ENCODE measurements at places on chromosomes 4 and X.

- DNase-seq: no peak
Observed at GRCh38 chr4:2487632-2488031, 18.7 kb downstream of the RNF4 start.

DNA sequence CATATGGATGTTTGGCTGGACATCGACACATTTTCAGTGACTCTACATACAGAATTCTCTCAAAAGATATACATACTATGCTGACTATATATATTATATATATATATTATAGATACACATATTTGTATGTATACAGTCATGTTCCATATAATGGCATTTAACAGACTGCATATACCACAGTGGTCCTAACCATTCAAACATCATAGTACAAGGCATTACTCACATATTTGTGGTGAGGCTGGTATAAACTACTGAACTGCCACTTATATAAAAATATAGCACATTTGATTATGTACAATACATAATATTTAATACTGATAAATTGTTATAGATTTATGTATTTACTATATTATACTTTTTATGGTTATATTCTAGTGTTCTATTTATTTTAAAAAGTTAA is 168.5 kb downstream of the IL15 start:
- no peak for DNase-seq

- peak; percentile 41 for DNase-seq
Observed at GRCh38 chr4:37892641-37893040, 1.8 kb downstream of the TBC1D1 start.

DNA sequence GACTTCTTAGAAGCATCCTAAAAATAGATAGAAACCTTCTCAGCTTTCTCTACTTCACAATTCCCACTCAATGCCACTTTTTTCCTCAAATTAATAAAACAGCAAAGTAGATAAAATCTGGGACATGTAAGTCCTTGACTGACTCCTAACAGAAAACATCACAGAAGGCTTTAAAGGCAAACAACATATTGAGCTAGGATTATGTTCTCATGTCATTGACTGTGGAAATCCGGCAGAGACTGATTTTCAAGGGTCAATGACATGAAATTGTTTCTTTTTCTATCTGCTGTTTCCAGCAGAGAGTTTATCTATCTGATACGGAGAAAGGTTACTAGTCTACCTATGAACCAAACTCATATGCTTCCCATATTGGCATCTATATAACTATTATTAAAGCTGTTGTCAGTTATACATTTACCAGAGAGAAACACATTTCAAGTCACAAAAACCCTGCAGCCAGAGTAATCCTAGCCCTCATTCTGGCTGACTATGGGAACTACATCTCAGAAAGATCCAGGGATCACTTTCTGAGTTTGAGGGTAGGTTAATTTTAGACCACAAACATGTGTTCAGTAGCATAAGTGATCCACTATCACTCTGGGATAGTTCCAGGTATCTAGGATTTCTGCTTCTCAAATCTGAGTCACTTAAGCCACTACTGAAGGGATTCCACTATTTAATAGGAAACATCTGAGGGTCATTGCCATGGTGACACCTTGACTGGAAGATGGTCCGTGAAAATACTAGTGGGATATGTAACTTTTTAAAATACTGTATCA is 147.6 kb downstream of the PPP3CA start:
- no peak for DNase-seq

DNA sequence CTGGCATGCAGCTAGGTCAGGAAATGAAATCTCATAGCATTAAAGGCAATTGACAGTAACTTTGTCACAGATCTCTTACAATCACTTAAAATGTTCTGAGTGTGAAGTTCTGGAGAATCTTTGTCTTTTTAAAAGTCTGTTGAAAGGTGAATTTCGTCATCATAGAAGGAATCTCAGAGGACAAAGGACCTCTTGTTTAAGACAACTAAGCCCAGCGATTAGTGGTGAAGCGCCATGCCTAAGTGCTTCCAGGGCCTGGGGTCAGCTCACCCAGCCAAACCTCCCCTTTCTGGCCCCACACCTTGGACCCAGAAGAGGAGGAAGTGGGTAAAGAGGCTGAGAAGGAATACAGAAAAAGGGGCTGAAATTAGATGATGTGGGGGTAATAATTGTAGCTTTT is 8.5 kb downstream of the FRMD7 start:
- no peak for DNase-seq

DNA sequence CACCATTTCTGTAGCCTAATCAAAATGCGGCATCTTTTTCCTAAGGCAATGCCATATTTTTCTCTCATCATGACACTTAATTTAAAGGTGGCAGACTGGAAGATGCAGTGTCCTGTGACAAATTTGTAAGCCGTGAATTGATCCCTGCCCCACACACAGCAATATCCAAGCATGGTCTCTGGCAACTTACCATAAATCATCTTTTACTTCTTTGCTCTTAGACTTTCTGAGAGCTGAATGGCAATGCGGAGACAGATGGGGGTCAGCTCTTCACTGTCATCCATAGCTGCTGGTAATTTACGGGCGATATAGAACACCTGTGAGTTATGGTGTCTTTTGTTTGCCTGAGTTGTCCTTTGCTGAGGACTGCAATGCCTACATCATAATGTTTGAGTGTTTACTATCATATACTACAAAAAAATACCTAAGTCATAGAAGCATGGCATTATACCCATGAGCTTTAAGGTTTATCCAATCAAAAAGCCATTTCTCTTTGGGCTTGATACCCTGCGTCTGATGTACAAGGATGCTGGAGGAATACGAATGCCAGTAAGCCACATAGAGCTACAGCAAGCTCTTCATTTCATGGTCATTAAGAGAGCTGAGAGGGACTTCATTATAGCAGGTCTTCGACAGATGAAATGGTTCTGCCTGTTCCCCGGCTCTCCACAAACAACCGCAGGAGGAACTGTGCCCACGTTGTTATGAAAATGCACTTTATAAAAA is 148.1 kb downstream of the TRIML1 start:
- no peak for DNase-seq

- DNase-seq: no peak
Observed at GRCh38 chr4:134518574-134519217, 317.1 kb upstream of the PABPC4L start.

- no peak for DNase-seq
Observed at GRCh38 chr4:185911556-185912064, 99.6 kb upstream of the SORBS2 start.

DNA sequence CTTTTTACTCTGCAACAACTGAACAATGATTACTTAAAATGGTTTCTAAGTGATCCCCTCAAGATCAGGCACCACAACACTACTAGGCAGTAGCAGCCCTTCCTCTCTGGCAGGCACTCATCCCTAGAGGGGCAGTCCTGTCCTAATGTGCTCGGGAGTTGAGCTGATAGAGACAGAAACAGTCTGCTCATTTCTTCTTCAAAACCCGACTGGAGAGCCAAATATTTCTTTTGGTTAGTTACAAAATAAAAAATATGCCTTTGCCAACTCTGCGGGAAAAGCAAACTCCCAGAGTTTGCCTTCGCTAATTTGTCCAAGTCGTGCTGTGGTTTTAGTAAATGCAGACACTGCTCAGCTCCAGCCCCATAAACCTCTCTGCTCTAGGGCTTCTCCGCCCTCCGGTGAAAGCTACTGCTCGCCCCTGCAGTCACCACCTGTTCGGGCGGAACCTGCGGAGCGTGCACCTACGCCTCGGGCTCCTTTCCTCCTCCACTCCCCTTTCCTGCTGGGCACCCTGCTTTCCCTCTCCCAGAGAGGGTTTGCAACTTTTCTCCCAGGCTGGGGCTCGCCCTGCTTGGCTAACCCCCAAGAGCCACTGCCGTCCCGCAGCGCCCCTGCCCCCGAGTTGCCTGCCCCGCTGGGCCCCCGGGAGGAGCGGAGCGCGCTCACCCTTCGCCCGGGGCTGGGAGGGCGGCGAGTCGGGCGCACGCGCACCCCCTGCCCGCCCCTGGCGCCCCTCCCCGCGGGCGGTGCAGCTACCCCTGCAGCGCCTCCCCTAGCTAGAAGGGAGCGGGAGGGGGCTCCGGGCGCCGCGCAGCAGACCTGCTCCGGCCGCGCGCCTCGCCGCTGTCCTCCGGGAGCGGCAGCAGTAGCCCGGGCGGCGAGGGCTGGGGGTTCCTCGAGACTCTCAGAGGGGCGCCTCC is at the start of gene NPNT:
Gene NPNT, plus strand, starts transcription at position 812 of the 923 bp plus-strand sequence. CDS start 182 bp downstream, outside the sequence.
- no peak for DNase-seq

- DNase-seq: no peak
Observed at GRCh38 chrX:29545878-29546277, 669.5 kb upstream of the MAGEB2 start.

DNA sequence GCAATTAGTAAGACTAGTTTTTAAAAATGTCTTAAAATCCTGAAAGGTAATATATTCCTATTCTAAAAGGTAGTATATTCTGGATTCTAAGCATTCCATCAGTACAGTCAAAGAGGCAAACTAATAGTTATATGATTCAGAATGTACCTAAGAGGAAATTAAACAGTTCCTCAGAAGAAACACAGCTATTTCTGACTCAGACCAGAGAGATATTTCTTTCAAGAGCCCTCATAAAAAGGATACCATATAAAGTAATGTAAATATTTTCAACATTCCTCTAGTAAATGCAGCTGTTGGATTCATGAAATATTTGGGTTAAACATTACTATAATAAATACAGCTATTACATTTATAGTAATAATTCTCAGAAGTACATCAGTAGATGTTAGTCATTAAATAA is 358.3 kb downstream of the MAGEB5 start:
- DNase-seq: no peak

GRCh38 chr4:159401791-159402380 is 299.0 kb downstream of the RAPGEF2 start:
- no peak for DNase-seq

GRCh38 chrX:10525381-10526120 is 94.8 kb downstream of the MID1 start:
- DNase-seq: no peak

- DNase-seq: no peak
Observed at GRCh38 chr4:55356991-55357461, 11.0 kb downstream of the SRD5A3 start.

DNA sequence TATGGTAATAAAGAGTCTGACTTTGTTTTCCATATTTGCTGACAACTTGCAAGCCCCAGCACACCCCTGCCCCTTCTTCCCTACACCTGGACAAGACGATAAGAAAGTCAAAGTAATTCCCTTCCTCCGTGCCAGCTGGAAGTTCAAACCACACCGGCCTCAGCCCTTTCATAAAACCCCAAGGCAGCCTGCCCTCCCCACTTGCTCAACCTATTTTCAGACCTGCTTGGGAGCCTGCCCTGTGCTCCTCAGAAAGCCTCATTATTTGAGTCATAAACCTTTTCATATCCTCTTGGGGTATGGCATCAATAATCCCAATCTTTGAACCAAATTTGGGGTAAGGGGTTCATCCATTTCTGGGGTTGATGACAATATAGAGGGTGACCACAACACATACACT is 29.5 kb downstream of the NIPAL1 start:
- no peak for DNase-seq

- no peak for DNase-seq
Observed at GRCh38 chr4:122652379-122652778, 31.5 kb upstream of the IL21 start.

- peak; percentile 54 for DNase-seq
Observed at GRCh38 chrX:2707334-2707760, 16.3 kb downstream of the CD99 start.

- DNase-seq: no peak
Observed at GRCh38 chr4:39729557-39729956, 31.6 kb downstream of the UBE2K start.

DNA sequence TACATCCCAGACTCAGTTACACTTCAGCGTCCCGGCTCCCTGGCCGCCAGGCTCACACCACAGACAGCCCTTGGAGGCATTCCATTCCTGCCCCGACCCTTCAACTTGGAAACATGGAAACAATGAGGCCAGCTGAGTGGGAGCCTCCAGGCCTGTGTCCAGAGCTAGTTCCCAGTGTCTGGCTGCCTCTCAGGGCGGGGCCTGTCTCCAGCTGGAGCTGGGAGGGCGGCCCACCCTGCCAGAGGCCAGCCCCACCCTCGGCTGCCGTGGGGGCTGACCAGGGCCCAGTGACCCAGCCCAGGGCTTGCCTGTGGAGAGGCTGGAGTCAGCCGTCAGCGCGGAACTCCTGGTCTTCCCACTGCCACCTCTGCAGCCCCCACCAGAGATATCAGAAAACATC is 37.4 kb upstream of the SPON2 start:
- DNase-seq: no peak

DNA sequence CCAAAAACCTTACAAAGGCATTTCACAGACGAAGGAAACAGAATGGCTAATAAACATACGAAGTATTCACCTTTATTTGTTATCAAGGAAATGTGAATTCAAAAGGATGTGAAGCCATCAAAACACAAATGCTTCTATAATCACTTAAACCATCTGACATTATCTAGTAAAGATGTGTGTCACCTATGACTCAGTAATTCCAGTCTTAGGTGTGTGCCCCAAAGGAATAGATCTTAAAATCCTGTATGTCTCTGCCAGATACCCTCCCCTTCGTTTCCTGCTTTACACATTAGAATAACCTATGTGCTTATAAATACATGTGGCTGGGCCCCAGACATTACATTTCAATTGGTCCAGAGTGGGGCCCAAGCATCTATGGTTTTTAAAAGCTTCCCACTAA is 41.8 kb upstream of the CEP135 start:
- DNase-seq: no peak
